Endothelial cell of coronary artery (primary cell): ENCODE measurements at places on chromosomes 16 and 17. TPM values are rescaled to one million over a fixed set of nuclear protein-coding genes. Genes with fewer than 3 reads are reported as not detected.

The SHPK gene
- 14.8 and 15.8 TPM in 2 replicates for total RNA-seq

The HBQ1 gene
- 0.38 and 1.1 TPM in 2 replicates for total RNA-seq

The TMEM235 gene
- total RNA-seq: 0.09 and 0.28 TPM in 2 replicates

The PABPN1L gene
- total RNA-seq: not detected in 2 replicates

The KIAA0753 gene
- total RNA-seq: 9.9 and 13.5 TPM in 2 replicates

The OR2C1 gene
- not detected in 2 replicates for total RNA-seq

The XYLT2 gene
- total RNA-seq: 28.8 and 39.6 TPM in 2 replicates

The CCL17 gene
- not detected in 2 replicates for total RNA-seq

The KRTAP2-2 gene
- total RNA-seq: not detected in 2 replicates

The ABCC6 gene
- total RNA-seq: 0.09 TPM in 1 of 2 replicates, not detected in the other

The MAF gene
- total RNA-seq: under 0.01 and 0.19 TPM in 2 replicates

The C16orf95 gene
- total RNA-seq: 3.3 and 4.1 TPM in 2 replicates

The COPZ2 gene
- total RNA-seq: 5.3 and 10.5 TPM in 2 replicates

The MT1F gene
- total RNA-seq: 0.99 and 1.0 TPM in 2 replicates

The TEKT3 gene
- not detected in 2 replicates for total RNA-seq

The C16orf74 gene
- total RNA-seq: 17.4 and 21.0 TPM in 2 replicates

The DYNLRB2 gene
- total RNA-seq: not detected in 2 replicates

The ZFPM1 gene
- total RNA-seq: 1.7 and 2.8 TPM in 2 replicates

The SHBG gene
- 0.18 and 0.19 TPM in 2 replicates for total RNA-seq

The CPHXL2 gene
- total RNA-seq: not detected in 2 replicates

The PIPOX gene
- 2.0 TPM in 2 replicates for total RNA-seq

The SKAP1 gene
- total RNA-seq: not detected in 2 replicates

The ZG16B gene
- 0.09 and 1.9 TPM in 2 replicates for total RNA-seq

The EVPLL gene
- total RNA-seq: not detected in 2 replicates

The CCL3 gene
- total RNA-seq: not detected in 2 replicates

The NGFR gene
- total RNA-seq: under 0.01 TPM in 2 replicates

The UTS2R gene
- not detected in 2 replicates for total RNA-seq

The CACNG5 gene
- not detected in 2 replicates for total RNA-seq

The HOXB7 gene
- total RNA-seq: 0.90 and 2.2 TPM in 2 replicates

The RND2 gene
- total RNA-seq: 0.18 and 0.28 TPM in 2 replicates

The GP2 gene
- not detected in 2 replicates for total RNA-seq
